NCI-H69 (cell line): ENCODE measurements at places on chromosomes 4 and X.
A peak's percentile ranks its signal among the peaks of the same experiment; 100 is the strongest.

DNA sequence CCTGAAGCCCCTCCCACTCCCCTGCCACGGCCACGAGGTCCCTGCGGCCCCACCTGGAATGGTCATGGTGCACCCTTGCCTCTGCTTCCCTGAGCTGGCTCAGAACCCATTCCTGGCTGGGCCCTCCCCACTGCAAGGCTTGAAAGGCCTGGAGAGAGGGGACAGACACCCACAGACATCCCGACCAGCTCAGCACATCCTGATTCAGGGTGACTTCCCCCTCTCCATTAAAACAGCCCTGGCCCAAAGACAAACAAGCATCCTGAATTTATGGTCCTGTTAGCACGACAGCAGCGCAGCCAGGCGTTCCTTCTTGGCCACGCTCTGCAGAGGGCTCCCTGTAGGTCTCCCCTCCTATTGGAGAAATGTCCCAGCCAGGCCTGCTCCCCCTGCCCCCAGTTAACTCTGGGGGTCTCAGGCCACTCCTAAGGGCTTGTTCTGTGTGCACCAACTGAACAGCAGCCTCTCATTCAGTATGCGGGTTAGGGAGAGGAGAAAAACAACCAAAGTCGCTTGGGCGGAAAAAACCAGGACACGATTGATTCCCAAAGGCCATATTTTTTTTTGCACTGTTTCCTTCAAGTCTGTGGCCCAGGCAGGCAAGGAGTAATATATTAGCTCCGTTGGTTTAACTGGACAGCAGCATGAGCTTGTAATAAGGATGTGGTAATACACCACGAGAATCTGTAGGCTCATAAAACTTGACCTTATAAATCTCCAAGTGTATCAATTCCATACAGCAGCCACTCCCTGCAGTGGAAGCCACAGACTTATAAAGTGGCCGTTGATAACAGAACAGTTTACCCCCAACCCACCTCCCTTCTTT, 106.7 kb upstream of the MSX1 start:
- no peak for DNase-seq

DNA sequence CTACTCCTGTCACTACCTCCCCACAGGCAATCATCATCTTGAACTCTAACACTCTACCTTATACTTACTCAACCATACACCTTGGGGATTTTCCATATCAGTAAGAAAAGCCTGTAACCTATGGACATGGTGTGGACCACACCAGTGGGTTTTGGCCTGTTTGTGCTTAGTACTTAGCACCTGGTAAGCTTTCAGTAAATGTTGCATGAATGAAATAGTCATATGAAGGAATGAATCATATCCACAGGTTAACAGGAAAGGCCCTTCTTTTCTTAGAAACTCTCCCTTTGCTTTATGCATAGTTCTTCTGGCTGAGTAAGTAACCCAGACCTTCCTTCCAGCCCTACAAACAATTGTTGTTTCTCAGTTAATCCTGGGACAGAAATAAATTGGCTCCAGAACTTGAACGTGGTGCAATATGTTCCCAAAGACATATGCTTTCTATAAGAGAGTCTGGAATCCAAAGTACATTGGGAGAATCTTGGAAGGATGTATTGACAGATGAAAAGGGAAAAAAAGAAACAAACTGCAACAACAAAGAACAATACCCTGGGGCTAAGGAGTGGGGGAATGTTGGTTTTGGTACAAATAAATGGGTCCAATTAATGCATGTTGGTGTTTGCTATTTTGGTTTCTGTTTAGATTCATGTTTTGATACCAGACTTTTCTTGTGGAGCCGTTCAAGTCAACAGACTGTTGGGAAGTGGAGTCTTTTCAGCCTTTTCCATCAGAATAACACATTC, 27.8 kb downstream of the RASL11B start:
- no peak for DNase-seq

DNA sequence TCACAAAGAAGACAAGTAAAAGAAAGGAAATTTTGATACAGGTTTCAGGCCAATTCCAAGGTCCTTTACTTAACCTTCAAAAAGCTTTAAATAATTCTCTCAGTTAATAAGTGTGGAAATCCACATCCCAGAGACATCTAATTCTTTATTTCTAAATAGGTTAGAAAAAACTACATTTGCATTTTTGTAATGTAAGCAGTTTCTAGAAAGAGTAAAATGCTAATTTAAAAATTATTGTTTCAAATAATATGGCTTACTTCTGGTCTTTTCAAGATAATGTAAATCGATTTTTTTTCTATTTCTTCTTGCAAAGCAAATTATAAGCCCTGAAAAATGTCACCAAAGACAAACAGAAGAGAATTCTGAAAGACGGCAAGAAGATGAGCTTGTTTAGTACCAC, 180.4 kb upstream of the HHIP start:
- no peak for DNase-seq

DNA sequence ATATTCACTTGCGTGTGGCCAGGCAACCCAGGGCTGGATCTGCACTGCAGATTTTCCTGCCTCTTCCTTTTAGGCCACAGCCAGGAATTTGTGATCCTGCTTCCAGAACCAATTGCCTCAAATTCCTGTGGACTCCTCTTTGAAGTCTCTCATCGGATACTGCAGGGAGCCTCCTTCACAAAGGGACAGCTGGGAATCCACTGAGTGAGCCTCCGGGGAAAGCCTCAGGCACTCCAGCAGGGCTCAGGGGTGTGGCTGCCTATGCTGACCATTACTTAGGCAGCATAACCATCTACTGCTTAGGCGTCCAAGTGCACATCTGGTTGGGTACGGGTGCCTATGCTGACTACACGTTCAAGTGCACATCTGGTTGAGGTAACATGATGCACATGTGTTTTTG, 321.5 kb downstream of the NLGN4X start:
- DNase-seq = no peak

GRCh38 chrX:21168401-21169160, 205.6 kb upstream of the CNKSR2 start:
- no peak for DNase-seq

GRCh38 chr4:160319221-160319867, 1216.5 kb downstream of the RAPGEF2 start:
- DNase-seq = peak; percentile 86

DNA sequence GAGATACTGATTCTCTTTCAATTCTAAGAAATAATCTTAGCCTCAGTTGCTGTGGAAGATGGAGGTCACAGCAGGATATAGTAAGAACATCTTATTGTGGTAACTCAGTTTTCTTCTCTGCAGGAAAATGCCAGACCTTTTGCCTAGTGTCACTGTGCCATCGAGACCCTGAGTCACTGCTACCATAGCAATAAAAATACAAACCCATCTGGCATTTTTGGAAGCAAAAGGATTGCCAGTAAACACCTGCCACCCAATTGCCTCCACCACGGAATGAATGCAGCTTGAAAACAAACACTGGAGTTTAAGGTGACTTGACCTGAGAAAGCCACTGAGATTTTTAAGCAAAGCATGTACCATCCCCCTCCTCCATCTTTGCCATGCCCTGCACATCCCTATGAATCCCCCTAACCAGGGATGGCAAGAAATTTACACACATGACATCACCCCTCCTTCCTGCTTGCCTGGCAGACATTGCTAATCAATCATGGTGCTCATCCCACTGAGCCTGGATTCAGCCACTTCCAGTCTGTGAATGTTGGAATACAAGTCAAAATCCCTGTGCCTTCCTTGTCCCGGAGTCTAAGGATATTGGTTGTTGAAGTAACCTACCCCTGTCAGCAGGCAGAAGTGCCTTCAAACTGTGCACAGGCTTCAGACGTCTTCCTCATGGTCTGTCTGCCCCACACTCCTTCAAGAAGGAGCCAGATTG, 59.6 kb upstream of the MAMLD1 start:
- DNase-seq = no peak

DNA sequence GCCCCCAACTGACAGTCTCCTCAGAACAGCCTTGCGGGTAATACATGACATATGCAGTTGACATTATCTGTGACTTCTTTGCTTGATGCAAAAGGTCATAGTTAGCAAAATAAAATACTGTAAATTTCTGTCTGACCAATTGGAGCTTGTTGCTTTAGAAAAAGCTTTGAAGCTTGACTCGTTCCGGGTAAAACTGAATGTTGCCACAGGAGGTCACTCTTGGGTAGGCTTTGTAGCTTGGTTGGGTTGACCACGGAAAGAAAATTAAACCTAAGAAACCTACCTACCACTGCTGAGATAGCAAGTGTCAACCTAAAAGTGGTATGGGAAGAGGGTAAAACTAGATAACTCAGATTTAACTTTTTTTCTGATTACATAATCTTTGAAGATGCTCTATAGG, 23.2 kb downstream of the PRPS2 start:
- DNase-seq = peak; percentile 36

GRCh38 chr4:86233090-86233489, 126.8 kb downstream of the MAPK10 start:
- DNase-seq = no peak

GRCh38 chrX:130702867-130703707, 199.9 kb downstream of the ENOX2 start:
- no peak for DNase-seq

GRCh38 chr4:114497116-114497515, 101.5 kb upstream of the UGT8 start:
- no peak for DNase-seq

DNA sequence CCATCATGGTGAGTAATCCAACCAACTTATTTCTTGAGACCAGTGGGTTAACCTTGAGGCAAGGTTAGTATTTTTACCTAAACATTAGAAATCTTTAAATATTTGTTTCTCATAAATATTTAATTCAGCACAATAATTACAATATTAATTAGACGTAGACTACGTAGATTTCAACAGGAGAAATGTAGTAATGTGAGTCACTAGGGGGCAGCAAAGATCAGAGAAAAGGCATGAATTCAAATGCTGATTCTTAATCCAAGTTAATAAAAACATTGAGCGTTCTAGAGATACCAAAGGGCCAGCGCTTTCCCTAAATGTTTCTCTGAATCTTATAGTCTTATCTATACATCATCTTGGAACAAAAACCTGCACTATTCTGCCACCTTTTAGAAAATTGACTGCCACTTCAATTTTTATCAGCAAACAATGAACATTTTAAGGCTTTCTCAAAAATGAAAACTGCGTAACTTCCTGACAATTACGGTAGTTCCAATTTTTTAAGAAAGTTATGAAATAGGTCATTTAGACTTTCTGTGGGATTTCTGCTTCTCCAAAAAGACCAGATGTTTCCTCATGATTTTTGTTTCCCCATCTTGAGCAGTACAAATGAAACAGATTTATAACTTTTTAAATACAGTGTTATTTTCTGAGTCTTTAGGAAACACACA, 180.7 kb downstream of the GASK1B start:
- peak; percentile 73 for DNase-seq

- no peak for DNase-seq
Measured at GRCh38 chrX:10990976-10991375, 120.2 kb upstream of the HCCS start.

GRCh38 chr4:172865103-172865502, 303.5 kb upstream of the GALNT7 start:
- DNase-seq = no peak

GRCh38 chrX:95318882-95319281, 1365.8 kb upstream of the DIAPH2 start:
- peak; percentile 23 for DNase-seq

GRCh38 chr4:81921751-81922159, 450.0 kb upstream of the RASGEF1B start:
- DNase-seq = peak; percentile 86

DNA sequence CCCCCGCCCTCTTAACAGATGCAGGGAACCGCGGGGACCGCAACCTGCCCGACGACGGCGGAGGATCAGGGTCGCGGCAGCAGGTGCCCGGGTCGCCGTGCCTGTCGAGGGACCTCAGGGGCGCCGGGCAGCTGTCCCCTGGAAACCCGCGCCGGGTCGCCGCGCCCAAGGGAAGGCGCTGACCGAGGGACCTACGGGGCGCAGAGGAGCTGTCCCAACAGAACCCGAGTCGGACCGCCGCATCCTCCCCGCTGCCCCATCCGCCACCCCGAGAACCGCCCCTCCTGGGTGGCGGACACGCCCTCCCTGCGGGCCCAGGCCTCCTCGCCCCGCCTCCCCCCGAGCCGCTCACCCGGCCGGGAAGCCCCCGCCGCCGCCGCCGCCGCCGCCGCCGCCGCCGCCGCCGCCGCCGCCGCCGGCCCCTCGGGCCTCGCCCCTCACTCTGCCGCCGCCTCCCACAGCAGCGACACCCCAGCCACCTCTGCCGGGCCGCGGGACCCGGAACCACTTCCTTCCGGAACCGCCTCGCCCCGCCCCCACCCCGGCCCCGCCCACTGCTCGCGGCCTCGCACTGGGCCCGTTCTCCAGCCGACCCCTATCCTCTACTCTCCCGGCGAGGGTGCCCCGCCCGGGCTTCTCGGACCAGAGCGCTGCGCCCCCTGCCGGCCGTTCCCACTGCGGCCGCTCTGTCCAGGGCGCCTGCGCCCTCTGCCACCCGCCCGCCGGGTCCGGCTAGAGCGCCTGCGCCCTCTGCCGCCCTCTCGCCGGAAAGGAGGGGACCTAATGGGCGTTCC, at the start of gene BCLAF3:
Gene BCLAF3 (minus strand): TSS at position 506 of the 794 bp plus-strand sequence. CDS start 20,797 bp downstream, outside the sequence.
- DNase-seq = peak; percentile 92

- DNase-seq = no peak
Measured at GRCh38 chr4:109818268-109818667, 2.7 kb downstream of the GAR1 start.

DNA sequence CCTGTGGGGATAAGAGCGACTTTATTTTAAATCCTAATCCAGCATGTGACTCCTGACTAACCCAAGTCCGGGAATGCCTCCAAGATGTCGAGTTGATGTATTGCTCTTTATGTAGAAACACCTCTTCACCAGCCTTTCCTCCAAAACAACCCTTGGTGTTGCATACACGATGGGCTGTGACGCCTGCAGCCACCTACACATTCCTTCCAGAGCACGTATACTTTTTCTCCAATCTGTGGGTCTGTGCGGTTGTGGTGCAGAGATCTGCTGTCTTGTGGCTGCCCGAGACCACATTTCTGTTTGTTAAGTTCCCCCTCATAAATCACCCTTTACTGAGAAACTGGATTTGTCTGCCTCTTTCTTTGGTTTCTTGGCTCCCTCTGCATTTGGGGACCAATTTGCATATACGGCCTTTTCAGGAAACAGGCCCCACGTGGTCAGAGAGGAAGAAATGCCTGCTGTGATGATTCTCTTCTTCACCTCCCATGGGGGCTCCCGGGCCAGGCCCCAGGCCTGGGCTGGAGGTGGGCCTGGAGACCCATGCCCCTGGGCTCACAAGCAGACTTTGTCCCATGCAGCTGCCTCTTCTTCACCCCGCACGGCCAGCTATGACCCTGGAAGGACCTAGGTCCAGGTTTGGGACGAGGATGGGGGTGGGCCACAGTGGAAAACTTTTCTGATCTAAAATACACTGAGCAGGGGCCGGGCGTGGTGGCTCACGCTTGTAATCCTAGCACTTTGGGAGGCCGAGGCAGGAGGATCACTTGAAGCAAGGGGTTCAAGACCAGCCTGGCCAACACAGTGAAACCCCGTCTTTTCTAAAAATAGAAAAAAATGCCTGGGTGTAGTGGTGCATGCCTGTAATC, 21.4 kb upstream of the AFAP1 start:
- DNase-seq = peak; percentile 33
